ENCODE measurements at places on chromosomes 16 and 17. TPM values are rescaled to one million over a fixed set of nuclear protein-coding genes. Genes with fewer than 3 reads are reported as not detected.

The KRTAP4-6 gene
- total RNA-seq = not detected

The PHOSPHO1 gene
- 99.4 TPM for total RNA-seq

GRCh38 chr17:31882571-31882970 is 18.9 kb downstream of the UTP6 start:
- no peak for DNase-seq

The C16orf89 gene
- 0.25 TPM for total RNA-seq

DNA sequence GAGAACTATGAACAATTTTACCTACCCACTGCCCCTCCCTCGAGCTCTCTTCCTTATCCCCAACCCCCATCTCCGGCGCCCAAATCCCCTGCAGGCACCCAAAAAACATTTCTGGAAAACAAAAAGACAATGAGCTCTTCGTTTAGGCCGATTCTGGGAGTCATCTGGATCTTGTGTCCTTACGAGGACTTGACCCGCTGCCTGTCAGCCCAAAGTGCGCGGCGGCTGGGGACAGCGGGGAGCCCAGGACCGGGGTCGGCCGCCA is 524 bp downstream of the STRADA start:
- no peak for DNase-seq

- no peak for DNase-seq
These were observed 2.1 kb downstream of the KCNAB3 start for GRCh38 chr17:7927596-7927995.

The CSH2 gene
- not detected for total RNA-seq

GRCh38 chr16:46907061-46907774 is 23.1 kb downstream of the GPT2 start:
- no peak for DNase-seq

DNA sequence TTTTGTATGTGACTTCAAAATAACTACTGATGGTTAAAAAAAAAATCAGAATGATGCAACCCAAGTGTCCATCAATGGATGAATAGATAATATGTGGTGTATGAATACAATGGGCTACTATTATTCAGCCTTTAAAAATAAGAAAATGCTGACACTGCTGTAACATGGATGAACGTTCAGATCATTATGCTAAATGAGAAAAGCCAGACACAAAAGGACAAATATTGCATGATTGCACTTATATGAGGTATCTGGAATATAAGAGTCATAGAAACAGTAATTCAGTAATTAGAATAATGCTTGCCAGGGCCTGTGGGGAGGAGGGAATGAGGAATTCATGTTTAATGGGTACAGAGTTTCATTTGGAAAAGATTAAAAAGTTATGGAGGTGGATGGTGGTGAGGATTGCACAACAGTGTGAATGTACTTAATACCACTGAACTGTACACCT is 25.4 kb downstream of the TENT4B start:
- no peak for DNase-seq

DNA sequence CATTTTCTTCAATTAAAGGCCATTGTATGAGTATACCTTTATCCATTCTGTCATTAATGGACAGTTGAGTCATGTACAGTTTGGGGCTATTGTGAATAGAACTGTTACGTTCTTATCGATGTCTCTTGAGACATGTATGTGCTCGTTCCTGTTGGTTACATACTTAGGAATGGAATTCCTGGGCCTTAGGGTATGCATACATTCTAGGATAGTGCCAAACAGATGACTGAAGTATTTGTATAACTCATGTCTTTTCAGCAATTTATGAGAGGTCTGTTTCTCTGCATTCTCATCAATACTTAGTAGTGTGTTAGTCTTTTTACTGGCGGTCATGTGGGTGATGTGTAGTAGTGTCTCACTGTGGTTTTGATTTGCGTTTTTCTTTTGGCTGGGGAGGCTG is 81.2 kb downstream of the USP22 start:
- no peak for DNase-seq

The IL17C gene
- not detected for total RNA-seq

DNA sequence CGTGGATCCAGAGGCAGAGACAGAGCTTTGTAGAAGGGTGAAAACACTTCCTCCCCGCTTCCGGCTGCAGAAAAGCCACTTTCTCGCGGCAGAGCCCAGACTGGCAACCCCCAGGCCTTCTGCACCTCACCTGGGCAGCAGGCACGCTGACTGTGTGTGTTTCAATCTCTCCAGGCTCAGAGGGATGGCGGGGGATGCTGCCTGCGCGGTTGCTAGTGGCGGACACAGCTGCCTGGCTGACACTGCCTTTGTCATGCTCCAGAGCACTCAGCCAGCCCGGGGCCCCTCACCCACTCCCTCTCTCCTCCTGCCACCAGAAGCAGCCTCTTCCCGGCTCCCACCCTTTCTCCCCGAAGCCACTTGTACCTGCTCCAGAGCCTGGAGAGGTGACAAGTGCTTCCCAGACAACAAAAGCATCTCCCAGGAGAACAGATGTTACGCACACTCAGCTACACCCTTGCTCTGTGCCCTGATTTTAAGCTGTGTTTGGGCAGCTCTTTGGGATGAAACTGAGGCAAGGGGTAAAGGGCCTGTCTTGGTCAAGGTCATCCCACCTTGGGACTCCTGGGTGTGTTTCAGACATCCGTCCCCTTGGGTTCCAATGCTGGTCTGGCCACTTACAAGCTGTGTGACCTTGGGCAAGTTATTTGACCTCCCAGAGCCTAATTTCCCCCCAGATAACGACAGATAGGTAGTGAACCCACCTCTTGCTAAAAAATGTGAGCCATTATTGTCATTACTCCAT is 9.2 kb upstream of the GLIS2 start:
- no peak for DNase-seq

The KRT28 gene
- total RNA-seq = not detected

The HOXB3 gene
- total RNA-seq = 0.75 TPM

- no peak for DNase-seq
These were observed 245.2 kb downstream of the SEC14L1 start for GRCh38 chr17:77385750-77386501.

The MPV17L gene
- total RNA-seq = 12.0 TPM

DNA sequence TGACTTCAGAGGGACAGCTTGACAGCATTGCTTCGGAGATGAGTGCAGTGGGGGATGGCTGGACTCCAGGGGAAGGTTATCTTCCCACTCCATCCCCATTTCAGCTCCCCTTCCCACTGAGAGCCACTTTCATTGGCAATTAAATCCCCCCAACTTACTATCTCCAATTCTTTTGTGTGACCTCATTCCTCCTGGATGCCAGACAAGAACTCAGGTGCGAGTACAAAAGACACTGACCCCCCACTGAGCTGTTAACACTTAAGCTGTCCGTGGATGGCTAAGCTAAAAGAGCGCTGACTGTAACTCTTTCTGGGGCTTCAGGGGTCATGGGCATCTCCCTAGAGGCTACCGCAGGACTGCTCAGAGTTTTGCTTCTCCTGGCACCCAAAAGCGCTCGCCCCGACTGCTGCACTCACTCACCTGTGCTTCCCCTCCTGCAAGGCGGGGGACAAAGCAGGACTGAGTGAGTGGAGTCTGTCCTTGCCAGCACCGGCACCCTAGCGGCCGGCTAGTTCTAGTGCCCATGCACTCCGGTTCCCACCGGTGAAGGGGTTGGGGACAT is 44.8 kb upstream of the FBXO47 start:
- no peak for DNase-seq

DNA sequence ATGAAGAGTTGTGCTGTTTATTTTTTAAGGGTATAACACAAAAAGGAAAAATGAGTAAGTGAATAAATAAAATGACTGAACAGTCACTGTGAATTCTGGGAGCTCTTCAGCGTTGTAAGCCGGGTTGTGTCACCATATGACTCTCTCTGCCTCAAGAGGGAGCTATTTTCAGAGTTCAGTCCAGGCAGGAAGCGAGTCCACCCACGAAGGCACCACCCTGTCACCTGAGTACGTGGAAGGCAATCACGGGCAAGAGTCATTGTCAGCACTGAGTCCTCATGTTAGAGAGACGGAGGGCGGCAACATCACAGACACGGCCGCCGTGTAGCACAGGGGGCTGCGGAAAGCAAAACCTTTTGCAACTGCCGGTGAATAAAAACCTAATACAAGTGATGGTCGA is 227.6 kb downstream of the UTP18 start:
- no peak for DNase-seq

The ABCC11 gene
- total RNA-seq = 1.4 TPM

The HSD17B1 gene
- 1.0 TPM for total RNA-seq

The SEZ6 gene
- not detected for total RNA-seq

The TMEM98 gene
- 13.7 TPM for total RNA-seq

The CDH15 gene
- not detected for total RNA-seq

- DNase-seq = no peak
These were observed 10.7 kb downstream of the RFFL start for GRCh38 chr17:35052780-35053179.

DNA sequence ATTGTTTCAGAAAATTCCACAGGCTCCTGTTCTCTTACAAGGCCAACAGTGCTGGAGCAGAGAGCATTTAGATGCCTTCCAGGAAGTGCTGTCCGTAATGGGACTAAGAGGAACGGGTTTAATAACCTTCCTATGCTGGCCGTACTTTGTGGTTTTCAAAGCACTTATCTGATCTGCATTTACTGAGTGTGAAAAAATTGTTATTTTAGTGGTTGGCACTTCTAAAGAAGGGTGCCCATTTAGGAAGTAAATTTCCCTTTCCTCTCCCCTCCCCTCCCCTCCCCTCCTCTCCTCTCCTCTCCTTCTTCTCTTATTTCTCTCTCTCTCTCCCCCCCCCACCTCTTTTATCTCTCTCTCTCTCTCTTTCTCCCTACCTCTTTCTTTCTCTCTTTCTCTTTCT is 72.0 kb upstream of the DNAJA2 start:
- DNase-seq = no peak

DNA sequence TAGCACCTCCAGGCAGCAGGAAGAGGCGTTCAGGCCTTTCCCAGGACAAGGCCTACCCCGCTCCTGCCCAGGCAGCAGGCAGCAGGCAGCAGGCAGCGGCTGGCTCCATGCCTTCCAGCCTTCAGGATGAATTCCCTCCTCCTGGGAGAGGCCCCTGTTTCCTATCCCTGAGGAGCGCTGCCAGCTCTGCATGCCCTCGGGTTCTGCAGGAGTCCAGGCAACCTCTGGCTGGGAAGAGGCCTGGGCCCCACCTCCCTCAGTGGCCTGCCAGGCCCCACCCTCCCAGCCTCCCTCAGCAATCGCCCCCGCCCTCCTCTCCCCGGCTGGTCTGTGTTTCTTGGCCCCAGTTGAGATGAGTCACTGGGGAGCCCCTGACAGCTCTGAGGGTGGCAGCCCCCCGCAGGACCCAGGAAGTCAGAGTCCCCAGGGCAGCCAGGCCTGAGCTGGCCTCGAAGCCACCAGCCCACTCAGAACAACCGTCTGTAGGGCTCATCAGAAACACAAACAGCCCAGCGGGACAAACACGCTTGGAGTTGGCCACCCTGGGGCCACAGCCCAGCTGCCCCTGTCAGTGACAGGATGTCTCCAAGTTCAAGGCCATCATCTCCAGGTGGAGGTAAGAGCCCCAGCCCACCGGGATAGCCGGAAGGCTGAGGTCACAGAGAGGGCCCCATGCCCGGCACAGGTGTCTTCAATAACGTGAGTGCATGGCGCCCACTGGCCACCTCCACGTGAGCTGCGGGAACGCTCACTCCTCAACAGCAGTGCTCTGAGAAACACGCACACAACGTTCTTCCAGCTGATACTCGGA is 39.5 kb upstream of the CIBAR2 start:
- no peak for DNase-seq

DNA sequence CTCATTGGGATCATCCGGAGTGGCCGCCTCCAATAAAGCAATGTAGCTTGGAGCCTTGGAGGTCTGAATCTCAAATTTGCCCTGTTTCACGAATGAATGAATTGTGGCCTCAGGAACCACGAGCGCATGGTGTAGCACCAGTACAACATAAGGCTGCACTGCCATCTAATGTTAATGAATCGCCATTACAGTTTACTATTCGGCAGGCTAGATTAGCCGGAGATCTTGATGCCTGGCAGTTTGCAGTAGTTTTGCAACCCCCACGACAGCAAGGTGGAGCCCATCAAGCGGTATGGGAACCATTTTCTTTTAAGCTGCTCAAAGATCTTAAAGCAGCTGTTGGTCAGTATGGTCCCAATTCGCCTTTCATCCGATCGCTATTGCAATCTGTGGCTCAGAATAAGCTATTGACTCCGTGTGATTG is 18.8 kb downstream of the ALOX15B start:
- DNase-seq = peak; percentile 34

- DNase-seq = no peak
These were observed 25.5 kb downstream of the GP2 start for GRCh38 chr16:20301840-20302239.

The BOLA2B gene
- 21.2 TPM for total RNA-seq

DNA sequence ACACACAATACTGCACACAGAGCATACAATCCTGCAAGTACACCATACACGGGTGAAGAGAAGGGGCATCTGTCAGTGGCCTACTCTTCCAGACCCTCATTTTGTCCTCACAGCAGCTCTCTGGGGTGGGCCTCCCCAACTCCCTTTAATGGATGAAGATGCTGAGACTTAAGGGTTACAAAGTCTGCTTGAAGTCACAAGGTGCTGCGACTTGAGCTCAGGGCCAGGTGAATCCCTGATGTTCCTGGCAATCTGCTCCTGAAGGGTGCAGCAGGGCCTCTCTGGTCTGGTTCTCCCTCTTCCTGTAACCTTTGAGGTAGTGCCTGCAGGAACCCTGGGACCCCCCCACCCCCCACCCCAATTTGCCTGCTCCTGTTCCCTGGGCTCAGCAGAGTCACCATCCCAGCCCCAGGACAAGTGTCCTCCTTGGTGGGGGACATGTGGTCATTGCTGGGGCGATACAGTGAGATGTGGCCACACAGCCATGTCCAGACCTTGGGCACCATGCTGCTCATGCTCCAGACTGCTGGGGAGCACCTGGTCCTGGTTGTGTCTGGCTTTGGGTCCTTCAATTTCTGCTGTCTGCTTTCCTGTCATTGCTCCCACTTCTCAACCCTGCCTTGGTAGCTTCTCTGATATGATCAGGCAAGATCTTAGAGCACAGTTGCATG is 107.5 kb downstream of the METRNL start:
- DNase-seq = no peak

The EFNB3 gene
- total RNA-seq = 0.33 TPM

DNA sequence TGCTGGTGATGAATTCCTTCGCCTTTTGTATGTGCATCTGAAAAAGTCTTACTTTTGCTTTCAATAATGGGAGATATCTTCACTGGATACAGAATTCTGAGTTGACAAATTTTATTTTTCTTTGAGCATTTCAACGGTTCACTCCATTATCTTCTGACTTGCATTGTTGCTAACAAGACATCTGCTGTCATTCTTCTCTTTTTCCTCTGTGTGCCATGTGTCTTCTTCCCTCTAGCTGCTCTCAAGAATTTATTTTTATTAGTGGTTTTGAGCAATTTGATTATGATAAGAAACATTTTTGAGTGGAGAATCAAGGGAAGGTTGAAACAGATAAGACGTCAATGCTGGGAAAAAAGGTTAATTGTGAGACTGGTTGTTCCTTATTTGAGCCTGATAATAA is 471.8 kb downstream of the CDH13 start:
- no peak for DNase-seq
